ENCODE measurements at places on chromosomes 5 and 9.

- DNase-seq: no peak
Observed at GRCh38 chr5:172875505-172876279, 41.6 kb downstream of the ERGIC1 start.

GRCh38 chr5:5492087-5492933 lies 69.8 kb downstream of the ICE1 start:
- peak; percentile 77 for DNase-seq

DNA sequence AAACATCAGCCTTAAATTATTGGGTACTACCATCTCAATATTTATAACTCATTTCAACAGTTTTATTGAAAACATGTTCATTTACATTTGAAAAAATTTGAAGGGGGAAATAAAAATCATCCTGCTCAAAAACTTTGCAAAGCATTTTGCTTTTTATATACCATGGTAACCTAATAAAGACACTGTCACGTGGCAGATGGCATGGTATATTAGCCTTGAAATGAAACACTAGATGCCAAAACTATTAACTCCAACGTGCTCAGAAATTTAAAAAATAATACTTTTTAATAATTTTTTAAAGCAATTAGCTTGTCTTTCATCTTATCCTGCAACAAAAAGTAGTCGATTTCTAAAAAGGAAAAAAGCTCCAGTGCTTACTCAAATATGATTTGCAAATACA lies 88.6 kb upstream of the NFIB start:
- DNase-seq: no peak

GRCh38 chr5:96903300-96903699 lies 27.0 kb downstream of the ERAP2 start:
- no peak for DNase-seq

- no peak for DNase-seq
Observed at GRCh38 chr9:27750566-27750965, 177.3 kb upstream of the C9orf72 start.

- peak; percentile 9 for DNase-seq
Observed at GRCh38 chr9:3028535-3028934, 184.6 kb upstream of the PUM3 start.

- DNase-seq: no peak
Observed at GRCh38 chr5:88691945-88692868, 190.8 kb downstream of the MEF2C start.

- DNase-seq: no peak
Observed at GRCh38 chr9:83535736-83536135, 2.5 kb downstream of the FRMD3 start.

- peak; percentile 85 for DNase-seq
Observed at GRCh38 chr9:91192381-91193086, 169.2 kb downstream of the AUH start.

GRCh38 chr9:134052491-134052890 lies 15.3 kb downstream of the BRD3 start:
- DNase-seq: no peak

DNA sequence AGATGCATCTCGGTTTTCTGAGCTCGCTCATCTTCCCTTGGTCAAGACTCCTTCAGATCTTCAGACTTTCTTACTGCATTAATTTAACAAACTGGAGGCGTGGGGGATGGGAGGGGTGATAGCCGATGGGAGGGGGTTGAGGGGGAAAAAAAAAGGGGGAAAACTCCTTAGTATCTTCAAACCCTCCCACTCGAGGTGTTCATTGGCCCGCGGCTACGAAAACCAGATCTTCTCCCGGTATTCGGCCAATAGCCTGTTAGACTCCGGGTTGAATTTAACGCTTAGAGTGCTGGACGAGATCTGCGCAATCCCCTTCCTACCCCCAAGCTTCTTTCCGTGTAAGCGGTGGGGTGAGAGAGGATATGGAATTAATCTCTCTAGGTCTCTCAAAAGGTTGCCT lies 689 bp upstream of the GLRA1 start:
- no peak for DNase-seq

GRCh38 chr5:117947836-117948235 lies 1040.5 kb downstream of the DTWD2 start:
- no peak for DNase-seq

- peak; percentile 79 for DNase-seq
Observed at GRCh38 chr5:132263548-132264261, 6.2 kb downstream of the PDLIM4 start.

DNA sequence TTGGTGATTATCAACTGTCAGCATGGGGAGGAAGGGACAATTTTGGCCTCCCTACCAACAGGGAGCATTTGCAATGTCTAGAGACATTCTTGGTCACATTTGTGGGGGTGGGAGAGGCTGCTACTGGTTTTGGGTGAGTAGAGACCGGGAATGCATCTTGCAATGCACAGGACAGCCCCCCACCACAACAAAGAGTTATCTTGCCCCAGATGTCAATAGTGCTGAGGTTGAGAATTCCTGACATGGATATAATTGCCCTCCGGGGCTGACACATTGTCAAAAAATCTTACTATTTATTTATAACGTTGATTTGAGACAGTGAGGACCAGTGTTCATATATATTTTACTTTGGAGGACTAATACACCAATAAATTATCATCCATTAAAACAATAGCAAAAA lies 316.1 kb downstream of the PSAT1 start:
- DNase-seq: no peak

- DNase-seq: no peak
Observed at GRCh38 chr9:133521122-133522072, 3.4 kb downstream of the MYMK start.

DNA sequence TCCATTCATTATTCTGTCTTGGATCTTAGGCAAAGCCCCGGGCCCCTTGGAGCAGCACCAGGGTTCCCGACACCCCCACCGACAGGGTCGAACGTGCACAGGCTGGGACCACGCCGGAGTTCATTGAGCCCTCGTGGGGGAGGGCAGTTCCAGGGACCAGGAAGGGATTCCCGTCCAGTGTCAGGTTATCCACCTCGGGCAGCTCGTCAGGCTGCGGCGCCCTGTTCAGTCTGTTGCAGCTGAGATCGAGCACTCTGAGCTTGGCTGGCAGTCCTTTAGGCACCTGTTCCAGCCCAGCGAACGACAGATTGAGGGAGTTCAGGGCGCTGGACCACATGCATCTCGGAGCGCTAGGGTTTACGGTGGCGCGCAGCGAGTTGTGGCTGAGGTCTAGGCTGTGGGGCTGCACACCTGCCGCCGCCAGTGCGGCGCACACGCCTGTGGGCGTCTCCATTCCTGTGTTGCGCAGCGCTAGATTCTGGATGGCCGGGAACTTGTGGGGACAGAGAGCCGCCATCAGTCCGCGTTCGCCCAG lies 1.1 kb downstream of the CD14 start:
- no peak for DNase-seq

- no peak for DNase-seq
Observed at GRCh38 chr5:153515301-153515700, 24.8 kb downstream of the GRIA1 start.

DNA sequence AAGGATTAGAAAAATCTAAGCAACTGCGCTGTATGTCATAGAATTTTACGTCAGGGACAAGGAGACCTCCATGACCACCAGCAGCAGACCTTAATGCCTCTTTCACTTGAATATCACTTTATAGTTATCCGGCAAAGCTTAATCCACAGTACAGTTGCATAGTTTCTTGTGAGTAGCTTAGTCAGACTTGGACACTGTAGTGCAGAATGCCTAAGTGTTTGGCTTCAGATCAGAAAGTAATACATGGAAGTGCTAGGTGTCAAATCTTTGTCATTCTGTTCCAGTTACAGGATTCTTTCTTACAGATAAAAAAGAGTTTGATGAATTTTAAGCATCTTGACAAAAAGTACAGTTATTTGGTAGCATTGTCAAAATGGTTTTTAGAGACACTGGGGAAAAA lies 239.9 kb upstream of the PAPPA start:
- no peak for DNase-seq

- no peak for DNase-seq
Observed at GRCh38 chr5:126066836-126067235, 356.4 kb upstream of the GRAMD2B start.

- DNase-seq: no peak
Observed at GRCh38 chr5:141439411-141440141, 9.3 kb downstream of the PCDHGA12 start.

- DNase-seq: no peak
Observed at GRCh38 chr9:132242621-132243155, 80.8 kb downstream of the NTNG2 start.

DNA sequence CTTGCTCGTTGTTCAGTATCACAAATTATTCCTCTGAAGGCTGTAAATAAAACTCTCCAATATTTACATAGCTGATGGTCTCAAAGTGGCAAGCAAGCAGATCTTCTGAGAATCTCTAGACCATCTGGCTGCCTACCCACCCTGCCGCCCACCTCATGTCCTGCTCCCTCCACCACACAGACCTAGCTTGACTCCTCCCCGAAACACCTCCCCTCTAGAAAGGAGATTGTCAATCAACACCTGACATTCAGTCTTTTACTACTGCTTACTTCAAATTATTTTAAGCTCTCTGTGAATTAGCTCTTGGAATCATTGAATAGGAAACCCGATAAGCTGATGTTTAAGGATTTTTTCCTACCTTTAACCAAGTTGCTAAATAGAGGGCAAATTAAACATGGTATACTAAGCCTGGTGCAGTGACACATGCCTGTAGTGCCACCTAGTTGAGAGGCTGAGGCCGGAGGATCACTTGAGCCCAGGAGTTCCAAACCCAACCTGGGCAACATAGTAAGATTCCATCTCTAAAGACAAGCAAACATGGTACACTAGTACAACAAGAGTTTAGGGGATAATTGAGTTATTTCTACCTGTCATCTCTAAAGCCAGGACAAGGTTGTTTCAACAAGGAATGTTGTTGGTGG lies 10.9 kb upstream of the SOWAHA start:
- no peak for DNase-seq

GRCh38 chr5:132487095-132487428 lies 3.5 kb downstream of the IRF1 start:
- no peak for DNase-seq

- DNase-seq: no peak
Observed at GRCh38 chr9:75161116-75161857, 73.0 kb downstream of the OSTF1 start.

GRCh38 chr5:175387144-175387543 lies 56.8 kb downstream of the DRD1 start:
- DNase-seq: no peak

GRCh38 chr5:94815313-94816039 lies 197.0 kb downstream of the SLF1 start:
- DNase-seq: no peak

- DNase-seq: peak; percentile 78
Observed at GRCh38 chr5:172833686-172834414, at the start of gene ERGIC1. Gene ERGIC1 (plus strand): TSS chr5:172834251. CDS start chr5:172834414, 163 bp downstream.

DNA sequence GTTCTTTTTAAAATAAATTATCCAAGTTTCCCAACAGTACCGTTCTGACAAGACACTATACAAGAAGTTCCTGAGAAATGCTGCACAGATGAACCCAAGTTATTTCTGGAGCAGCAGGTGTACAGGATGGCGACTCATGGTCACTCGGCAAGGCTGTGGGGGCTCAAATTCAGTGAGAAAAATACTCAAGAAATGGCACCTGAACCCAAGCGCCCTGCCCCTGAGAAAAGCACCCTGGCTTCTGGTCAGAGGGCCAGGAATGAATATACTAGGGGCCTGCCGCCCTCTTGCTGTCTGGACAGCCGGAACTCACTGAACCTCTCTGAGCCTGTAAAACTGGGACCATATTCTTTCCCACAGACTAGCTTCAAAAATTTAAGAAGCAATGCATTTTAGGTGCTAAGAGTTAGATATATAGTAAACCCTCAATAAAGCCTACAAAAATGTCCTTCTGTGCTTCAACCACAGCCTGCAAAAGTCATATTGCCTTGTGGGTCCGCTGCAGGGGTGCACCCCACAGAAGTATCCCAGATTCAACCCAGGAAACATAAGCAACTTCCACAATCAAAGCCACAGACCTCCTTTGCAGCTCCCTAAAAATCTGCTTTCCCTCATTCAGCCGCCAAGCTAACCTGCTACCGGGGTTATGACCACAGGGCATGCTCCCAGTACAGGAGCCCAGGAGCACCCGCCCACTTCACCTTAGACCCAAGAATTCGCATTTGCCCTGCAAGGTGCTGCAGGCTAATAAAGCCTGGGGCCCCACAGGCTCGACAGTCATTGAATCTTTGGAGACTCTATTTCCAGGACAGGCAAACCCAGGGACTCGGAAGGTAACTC lies 1.4 kb downstream of the RAPGEF1 start:
- no peak for DNase-seq

DNA sequence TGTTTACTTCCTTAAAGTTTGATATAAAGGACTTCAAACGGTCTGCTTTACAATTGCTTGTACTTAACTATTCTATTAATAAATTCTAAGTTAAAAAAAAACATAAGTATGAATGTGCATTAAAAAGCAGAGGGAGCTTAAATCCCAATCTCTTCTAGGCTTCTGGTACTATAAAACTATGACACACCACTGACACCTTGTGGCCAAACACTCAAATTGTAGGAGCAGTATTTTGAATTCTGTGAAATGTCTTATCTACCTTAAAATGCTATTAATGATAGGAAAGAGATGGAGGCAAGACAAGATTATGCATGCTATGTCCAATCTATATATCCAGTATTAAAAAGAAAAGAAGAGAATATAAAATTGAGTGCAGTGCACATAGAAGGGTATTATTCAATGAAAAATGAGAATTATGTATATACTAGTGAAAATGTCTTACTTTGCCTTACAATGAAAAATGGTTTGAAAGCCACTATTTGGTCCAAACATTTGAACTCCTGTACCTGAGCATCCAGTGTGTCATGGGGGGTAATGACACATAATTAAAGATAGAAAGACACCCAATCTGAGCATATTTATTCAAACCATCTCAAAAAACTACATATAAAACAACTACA lies 87.6 kb downstream of the ERP44 start:
- DNase-seq: peak; percentile 22

DNA sequence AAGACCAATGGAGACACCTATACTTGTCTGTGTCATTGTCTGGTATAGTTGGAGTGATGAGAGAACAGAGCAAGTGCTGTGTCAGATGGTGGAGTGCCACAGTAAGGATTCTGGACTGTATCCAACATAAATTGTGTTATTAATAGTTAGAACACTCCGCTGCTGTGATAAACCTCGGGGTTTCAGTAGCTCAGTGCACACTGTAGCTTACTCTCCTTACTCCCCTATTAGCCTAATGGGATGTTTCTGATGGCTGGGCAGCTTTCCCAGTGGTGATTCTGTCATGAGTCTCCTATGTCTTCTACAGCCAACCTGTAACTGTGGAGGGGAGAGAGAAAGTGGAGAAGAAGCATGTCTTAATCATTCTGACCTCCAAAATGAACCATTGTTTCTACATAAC lies 127.6 kb upstream of the PTCH1 start:
- no peak for DNase-seq
